ENCODE measurements at places on chromosomes 7 and 10.

- no peak for DNase-seq
Observed at GRCh38 chr7:159136846-159137245, 7.8 kb downstream of the VIPR2 start.

DNA sequence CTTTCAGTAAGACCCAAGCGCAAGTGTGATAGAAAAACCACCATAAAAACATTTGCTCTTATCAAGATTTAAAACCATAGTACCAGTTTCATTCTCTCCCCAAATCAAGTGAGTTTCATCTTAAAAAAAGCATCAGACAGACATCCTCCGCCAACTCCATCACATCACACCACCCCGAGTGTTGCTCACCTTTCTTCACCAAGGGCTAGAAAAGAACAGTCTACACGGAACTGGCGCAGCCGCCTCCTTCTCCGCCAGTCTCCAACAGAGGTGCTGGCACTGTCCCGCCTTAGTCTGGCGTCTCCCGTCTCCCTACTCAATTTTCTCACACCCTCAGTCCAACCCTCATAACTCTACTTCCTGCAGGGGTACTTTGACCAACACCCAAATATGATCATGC lies 46.9 kb upstream of the WIPI2 start:
- DNase-seq: no peak

GRCh38 chr7:1853986-1854865 lies 184.1 kb downstream of the ELFN1 start:
- no peak for DNase-seq

GRCh38 chr10:46064269-46064817 lies 18.3 kb upstream of the MSMB start:
- DNase-seq: no peak

DNA sequence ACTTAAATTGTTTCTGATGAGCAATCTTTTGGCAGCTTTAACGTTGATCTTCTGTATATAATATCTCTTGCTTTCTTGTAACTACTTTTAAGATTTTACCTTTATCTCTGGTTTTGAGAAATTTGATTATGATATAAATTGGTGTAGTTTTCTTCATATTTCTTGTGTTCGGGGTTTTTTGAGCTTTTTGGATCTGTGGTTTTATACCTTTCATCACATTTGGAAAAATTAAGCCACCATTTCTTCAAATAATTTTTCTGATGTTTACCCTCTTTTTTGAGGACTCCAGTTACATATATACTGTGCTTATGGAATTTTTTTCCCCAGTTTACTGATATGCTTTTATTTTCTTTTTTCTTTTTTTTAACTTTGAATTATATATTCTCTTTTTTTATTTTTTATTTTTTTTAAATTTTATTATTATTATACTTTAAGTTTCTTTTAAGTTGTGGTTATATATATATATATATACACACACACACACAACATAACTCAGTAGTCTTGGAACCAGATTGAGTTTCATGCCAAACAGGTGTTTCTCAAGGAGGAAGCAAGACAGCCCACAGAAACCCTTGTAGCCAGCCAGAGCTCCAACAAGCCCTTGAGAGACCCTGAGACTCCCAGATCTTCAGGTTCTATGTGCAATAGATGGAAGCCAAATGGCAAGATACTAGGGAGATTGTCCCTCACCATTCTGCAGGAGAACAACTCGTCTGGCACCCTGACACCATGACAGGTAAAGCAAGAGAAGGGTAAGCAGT lies 27.5 kb upstream of the NME8 start:
- no peak for DNase-seq

- DNase-seq: no peak
Observed at GRCh38 chr10:17029581-17030271, 99.9 kb downstream of the CUBN start.

GRCh38 chr7:129780974-129781927 lies 169.7 kb downstream of the NRF1 start:
- no peak for DNase-seq

GRCh38 chr7:35652124-35652523 lies 42.8 kb downstream of the HERPUD2 start:
- no peak for DNase-seq

DNA sequence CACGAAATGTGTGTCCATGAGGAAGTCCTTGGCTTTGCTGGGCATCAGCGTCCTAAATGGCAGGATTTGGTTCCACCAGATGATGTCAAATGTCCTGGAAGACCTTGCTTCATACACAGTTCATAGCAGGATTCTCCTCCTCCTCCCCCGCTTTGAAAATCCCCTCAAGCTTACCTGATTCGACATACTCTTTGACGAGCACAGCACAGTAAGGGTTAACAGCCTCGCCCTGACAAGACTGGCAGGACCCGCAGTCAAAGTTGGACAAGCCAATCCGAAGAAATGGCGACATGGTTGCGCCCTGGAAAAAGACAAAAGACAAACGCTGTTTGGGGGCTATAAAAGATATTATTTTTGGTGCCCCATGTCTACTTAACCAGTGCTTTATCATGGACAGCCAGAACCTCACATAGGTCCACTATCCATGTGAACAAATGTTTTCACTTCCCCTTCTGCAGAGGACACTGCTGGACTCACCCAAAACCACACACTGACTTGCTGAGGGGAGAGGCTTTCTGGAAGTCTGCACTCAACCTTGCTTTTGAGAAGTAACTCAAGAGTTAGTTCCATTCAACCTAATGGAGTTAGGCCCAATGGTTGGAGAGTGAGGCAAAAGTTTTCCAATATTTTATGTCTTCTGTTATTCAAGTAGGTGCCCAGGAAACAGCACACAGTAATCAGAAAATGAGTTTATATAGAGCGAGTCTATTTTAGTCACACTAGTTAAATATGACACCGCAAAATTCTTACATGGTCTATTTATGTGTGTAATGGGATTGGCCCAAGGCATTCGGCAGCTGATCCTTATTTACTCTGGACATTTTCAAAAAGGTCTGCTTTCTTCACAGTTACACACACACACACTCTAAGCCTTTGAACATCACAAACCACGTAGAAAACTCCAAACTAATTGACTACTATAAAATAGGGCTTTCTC lies 65.0 kb downstream of the PRKCQ start:
- DNase-seq: no peak

DNA sequence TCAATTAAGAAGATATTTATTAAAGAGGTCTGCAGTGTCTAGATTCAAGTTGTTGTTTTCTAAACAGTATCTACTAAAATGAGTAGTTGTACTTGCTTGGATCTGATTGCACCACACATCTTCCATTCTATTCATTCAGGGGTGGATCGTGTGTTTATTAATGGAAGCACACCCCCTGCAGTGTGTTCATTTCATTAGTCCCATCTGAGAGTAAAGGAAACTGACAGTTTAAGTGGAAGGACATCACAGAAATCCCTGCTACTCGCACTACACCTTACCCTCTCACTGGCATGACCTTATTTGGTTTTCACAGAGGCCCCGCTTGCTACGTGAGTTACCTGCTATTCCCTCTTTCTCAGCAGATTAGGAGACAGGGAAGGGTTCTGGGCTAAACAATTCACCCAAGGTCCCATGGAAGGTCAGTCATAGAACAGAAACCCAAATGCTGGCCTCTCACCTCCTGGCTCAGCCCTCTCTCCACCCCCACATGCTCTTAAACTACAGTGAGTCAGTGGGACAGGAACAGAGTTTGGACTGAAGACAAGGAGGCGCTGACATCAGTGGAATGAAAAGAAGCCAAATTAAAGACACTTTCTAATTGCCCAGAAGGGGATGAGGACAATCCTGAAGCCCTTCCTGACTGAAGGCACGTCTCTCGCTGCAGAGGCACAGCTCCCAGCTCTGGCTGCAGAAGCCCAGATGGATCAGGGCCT lies 369.2 kb upstream of the NRP1 start:
- no peak for DNase-seq

DNA sequence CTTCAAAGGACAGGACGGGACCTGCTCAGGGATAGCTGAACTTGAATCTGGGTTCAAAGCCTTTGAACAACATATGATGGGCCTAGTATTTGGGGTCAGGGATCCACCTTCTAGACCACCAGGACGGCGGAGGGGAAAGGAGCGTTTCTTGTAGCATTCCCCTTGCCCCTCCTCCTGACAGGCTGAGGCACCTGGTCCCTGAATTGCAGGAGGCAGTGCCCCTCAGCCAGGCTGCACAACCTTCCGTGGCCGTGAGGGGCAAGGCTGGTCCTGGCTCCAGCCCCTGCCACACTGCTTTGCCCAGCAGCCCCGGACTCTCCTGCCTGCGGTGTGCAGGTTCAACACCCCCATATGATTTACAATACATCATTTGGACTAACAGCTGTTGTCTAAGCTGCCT lies 58.1 kb downstream of the INSIG1 start:
- no peak for DNase-seq

GRCh38 chr7:3787717-3788264 lies 486.7 kb downstream of the SDK1 start:
- DNase-seq: no peak

- DNase-seq: no peak
Observed at GRCh38 chr10:71769279-71769823, 4.0 kb downstream of the VSIR start.

DNA sequence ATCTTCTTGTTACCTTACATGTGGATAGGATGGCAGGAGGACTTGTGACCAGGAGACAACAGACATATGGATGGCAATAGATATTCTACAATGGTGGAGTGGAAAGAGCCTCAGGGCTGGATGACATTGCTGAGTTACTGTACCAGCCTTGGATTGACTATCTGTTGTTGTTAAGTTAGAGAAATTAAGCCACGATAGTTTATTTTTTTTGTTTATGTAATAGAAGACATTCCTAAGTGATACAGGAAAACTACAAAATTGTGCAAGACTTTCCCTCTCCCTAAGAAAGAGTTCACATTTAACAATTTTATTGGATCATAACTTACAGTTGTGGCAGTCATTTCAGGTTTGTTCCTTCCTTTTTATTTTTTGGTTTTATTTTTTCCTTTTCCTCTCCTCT lies 230.7 kb upstream of the CACNA2D1 start:
- DNase-seq: no peak

DNA sequence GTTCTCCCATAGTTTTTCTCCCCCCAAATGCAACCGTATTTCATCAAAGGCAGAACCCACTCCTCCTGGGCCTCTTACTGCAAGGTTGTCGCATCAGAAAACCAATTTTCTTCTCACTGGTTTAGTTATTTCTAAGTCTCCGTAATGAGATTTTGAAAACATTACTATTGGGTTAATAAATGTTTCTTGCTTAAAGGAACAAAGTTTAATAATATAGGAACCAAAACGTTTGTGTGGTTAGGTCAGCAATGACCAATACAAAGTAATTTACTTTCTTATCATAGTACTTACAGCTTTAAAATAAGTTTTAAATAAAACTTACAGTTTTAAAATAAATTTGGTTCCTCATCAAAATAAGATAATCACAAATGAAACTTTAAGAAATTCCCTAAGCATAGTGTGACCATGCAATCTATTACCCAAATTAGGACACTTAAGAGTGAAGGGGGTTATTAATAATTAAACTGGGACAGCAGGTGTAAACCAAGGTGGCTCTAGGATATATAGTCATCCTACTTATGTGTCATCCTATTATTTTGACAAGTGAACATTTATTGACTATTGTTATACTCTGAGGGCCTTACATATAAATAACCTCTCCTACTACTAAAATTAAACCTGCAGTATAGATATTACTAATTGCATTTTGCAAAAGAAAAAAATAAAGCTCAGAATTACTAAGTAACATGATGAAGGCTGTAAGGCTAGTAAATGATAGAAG lies 415.4 kb upstream of the LRRN3 start:
- no peak for DNase-seq

- DNase-seq: no peak
Observed at GRCh38 chr10:111335826-111336225, 259.0 kb downstream of the ADRA2A start.

DNA sequence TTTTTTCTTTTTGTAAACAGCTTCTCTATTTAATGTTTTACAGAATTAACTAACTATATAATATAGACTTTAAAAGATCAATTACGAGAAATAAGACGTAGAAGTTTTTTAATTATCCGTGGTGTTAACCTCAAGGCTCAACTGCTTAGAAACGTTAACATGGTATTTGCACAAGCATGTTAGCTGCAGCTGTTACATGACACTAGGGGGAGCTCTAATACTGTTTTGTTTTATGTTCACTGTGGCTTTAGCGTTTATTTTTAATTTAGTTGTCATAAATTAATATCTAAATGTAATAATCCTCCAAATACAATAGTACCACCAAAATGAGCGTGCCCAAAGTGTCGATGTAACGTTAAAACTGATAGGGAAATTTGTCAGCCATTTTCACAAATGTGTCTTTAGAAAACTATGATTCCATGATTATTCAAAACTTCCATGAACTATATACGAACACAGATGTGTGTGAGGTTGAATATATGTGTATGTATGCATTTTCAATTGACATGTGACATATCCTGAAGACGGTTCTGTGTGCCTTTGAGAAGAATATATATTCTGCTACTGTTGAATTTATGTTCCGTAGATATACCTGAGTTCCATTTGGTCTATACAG lies 828.8 kb upstream of the MBL2 start:
- DNase-seq: peak; percentile 1

DNA sequence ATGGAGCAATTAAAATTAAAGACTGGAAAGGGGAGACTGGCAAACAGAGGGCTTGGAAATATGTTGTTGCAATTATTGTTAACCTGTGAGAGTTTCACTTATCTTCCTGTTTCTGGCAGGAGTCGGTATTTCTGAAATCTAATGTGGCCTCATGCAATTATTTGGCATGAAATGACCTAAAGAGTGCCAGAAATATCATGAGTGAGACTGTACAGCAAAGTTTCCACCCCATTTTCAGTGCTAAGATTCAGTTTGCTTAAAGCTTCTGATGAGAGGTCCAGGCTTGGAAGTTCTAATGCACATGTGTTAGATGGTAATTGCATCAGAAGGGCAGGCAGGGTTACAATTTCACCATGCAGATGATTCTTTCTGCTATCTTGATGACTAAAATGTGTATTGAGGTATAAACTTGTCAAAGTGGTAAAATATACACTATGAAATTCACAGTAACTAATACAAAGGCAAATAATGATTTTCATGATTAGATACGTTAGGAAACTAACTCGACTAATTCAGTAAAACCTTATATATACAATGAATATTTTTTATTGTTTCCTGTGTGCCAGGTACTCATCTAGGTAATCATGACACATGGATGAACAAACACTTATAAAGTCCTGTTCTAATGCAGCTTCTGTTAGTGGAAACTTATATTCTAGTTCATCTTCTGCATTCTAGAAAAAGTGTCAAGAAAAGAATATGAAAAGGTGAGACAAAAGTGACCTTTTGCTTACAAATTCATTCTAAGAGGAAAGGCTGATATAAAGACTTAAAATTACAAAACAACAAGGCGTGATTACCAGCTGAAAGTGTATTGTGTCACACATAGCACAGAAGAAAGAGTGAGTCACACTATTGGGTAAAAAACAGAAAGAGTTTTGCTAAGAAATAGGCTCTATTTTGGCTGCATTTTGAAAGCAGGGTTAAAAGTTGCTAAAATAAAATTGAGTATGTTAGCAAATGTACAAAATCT lies 533.4 kb upstream of the SEMA3D start:
- no peak for DNase-seq

GRCh38 chr10:21020545-21020944 lies 123.4 kb upstream of the NEBL start:
- no peak for DNase-seq

DNA sequence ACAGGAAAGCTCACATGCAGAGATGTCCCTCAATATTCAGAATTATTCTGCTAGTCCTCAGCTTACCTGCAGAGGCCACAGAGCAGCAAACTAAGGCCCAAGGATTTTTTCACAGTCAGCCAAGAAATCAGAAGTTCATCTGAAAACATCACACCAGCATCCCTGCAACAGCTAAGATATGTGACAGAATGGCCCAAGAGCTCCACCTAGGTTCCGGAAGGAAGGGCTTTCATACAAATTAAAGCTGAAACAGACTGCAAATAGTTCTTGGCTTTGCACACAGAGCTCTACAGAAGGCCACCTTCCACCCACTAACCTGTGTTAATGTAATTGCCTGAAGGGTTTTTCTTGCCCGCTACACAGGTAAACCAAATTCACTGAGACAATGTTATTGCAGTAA lies 438.8 kb upstream of the C7orf33 start:
- DNase-seq: no peak

Data from NCI-H187 (cell line).